ENCODE measurements at places on chromosomes 7 and 10.
A peak's percentile ranks its signal among the peaks of the same experiment; 100 is the strongest.

DNA sequence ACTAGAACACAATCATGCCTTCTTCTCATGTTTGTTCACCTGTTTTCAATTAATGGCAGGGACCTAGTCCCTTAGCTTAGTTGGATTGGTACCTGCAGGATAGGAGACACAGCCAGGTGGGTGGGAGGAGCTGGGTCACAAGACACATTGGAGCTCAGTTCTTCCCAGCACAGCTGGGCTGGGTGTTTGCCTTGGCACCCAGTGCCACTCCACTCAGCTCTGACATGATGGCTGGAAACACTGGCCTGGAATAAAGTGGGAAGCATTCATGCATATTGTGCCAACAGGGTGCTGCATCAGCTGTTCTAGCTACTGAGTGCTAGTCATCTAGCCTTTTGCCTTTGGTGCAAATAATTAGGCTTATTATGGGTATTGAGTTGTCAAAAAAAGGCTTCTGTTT lies 226.1 kb downstream of the PTEN start:
- no peak for DNase-seq

GRCh38 chr7:14497390-14497789 lies 405.2 kb downstream of the DGKB start:
- DNase-seq: no peak

DNA sequence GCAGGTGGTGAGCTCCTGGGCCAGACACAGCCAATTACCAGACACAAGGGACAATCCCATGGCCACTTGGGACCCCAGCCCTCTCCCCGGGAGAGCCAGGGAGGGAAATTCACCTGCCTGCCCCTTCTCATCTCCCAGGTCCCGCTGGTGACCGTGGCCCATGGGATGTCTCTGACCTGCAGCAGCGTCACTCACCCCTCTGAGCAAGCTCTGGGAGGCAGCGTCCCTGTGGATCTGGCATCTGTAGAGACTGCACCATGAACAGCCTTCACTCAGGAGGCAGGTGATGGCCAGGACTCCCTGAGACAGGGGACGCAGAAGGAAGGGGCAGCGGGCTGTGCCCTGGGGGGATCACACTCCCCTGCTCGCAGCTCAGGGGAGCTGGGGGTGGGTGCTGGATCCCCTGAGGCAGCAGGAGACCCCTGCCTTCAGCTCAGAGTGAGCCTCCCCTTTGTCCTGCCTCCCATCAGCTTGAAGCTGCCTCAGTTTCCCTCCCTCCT lies 90.8 kb downstream of the FOXL3 start:
- no peak for DNase-seq

GRCh38 chr7:149156898-149157297 lies 9.6 kb downstream of the ZNF398 start:
- DNase-seq: no peak

DNA sequence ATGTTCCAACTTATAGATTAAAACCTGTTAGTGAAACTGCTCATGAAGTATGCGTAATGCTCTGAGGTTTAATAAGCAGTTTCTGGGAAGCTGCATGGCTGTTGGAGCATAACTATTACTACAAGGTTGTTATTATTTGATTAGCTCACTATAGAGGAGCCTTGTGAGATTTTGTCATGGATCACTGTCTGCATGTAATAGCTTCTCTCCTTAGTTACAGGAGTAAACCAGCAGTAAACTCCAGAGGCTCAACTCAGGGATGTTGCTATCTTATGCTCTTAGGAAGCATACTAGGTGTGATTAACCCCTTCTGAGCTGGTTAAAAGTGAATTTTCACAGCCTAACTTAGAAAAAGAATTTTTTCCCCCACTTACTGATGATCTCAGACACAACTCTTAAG lies 63.6 kb upstream of the IFRD1 start:
- DNase-seq: no peak

- peak; percentile 32 for DNase-seq
These were observed 42.3 kb downstream of the PPP1R17 start for GRCh38 chr7:31729195-31729804.

GRCh38 chr7:24574386-24574785 lies 1.1 kb downstream of the PALS2 start:
- no peak for DNase-seq
